ENCODE measurements at places on chromosomes 6 and 20. TPM values are rescaled to one million over a fixed set of nuclear protein-coding genes. Genes with fewer than 3 reads are reported as not detected.

Gene KHDC1L
- 0.39 TPM for total RNA-seq

Gene CCN5
- 0.20 TPM for total RNA-seq

Gene PCNA
- total RNA-seq = 56.2 TPM

Gene SRSF6
- 63.6 TPM for total RNA-seq

Gene SIRPA
- 16.4 TPM for total RNA-seq

Gene DUSP22
- 19.7 TPM for total RNA-seq

Gene RNGTT
- total RNA-seq = 21.4 TPM

Gene DCDC2
- 1.2 TPM for total RNA-seq

Gene HCRTR2
- total RNA-seq = not detected

Gene SOX4
- total RNA-seq = 64.2 TPM

Gene RIPPLY2
- total RNA-seq = not detected

Gene TCFL5
- 11.3 TPM for total RNA-seq

Gene TNXB
- total RNA-seq = 64.4 TPM

Gene ATAT1
- 7.8 TPM for total RNA-seq

Gene OR11A1
- total RNA-seq = not detected

Gene NOX3
- total RNA-seq = not detected

Gene EEF1A2
- 38.5 TPM for total RNA-seq

Gene BNIP5
- 0.10 TPM for total RNA-seq

Gene SMPDL3A
- total RNA-seq = 20.7 TPM

Gene FAM184A
- 3.7 TPM for total RNA-seq

Gene TGM3
- 16.6 TPM for total RNA-seq

Gene NKX2-4
- not detected for total RNA-seq

Gene MUCL3
- not detected for total RNA-seq

Gene FAM217A
- not detected for total RNA-seq

Gene HNF4A
- 0.10 TPM for total RNA-seq

Gene ATP6V1G2
- 1.4 TPM for total RNA-seq

Gene MYB
- 7.8 TPM for total RNA-seq

Gene AVP
- total RNA-seq = not detected

Gene ERVFRD-1
- total RNA-seq = 0.10 TPM

Gene OXT
- not detected for total RNA-seq

Gene PIGU
- 9.8 TPM for total RNA-seq

Gene TFAP2D
- not detected for total RNA-seq

Gene IMPG1
- total RNA-seq = not detected
